ENCODE measurements at places on chromosomes 6 and 20. TPM values are rescaled to one million over a fixed set of nuclear protein-coding genes. Genes with fewer than 3 reads are reported as not detected.

DNA sequence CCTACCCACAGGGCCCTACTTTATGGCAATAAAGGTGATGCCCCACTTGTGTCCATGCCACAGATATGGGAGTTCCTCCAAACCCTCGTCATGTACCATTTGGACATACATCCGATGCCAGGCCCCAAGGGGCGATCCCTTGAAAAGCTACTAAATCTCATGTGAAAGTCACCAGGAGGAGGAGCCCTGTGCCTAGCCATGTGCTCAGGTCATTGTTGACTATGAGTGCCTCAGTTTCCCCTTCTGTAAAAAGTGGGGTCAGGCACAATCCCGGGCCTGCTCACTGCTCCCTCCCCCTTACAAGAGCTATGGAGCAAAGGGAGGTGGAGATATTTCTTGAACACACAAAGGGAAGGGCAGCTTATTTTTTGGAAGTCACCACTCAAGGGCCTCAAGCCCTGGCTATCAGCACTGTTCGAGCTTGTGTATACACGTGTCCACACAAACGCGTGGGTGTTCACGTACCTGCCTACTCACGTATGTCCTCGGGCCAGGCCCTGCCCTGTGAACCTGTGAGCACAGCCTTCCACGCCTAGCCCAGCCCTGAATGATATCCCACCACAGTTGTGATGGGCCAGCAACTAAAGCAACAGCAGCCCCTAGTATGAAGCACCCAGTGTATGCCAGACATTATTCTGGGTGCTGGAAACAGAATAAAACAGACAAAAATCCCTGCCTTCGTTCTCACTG, 1.9 kb downstream of the ACTL10 start:
- no peaks in the 10 kb centered on the region for H3K36me3 ChIP-seq
- DNase-seq: no peak
- peaks cover 18% of the 10 kb centered on the region for H3K4me1 ChIP-seq
- no peak overlapping the region for H3K4me3 ChIP-seq
- H3K27ac ChIP-seq: no peak overlapping the region
- H3K27me3 ChIP-seq: no peaks in the 10 kb centered on the region

- no peaks in the 10 kb centered on the region for H3K36me3 ChIP-seq
- H3K4me1 ChIP-seq: no peaks in the 10 kb centered on the region
- H3K27ac ChIP-seq: no peak overlapping the region
- no peaks in the 10 kb centered on the region for H3K27me3 ChIP-seq
Observed at GRCh38 chr6:139841794-139842215, 467.4 kb upstream of the CITED2 start.

The KCNB1 gene
- polyA plus RNA-seq: 3.3 TPM

The MATN4 gene
- not detected for polyA plus RNA-seq

- no peaks in the 10 kb centered on the region for H3K27me3 ChIP-seq
- no peak overlapping the region for H3K4me3 ChIP-seq
- no peaks in the 10 kb centered on the region for H3K36me3 ChIP-seq
- no peak for DNase-seq
- H3K27ac ChIP-seq: no peak overlapping the region
Observed at GRCh38 chr6:160004419-160005175, 35.7 kb downstream of the IGF2R start.

GRCh38 chr20:58213716-58214115, 14.7 kb downstream of the ANKRD60 start:
- no peaks in the 10 kb centered on the region for H3K27me3 ChIP-seq
- no peak for DNase-seq
- no peak overlapping the region for H3K27ac ChIP-seq
- no peaks in the 10 kb centered on the region for H3K36me3 ChIP-seq
- no peaks in the 10 kb centered on the region for H3K4me1 ChIP-seq
- no peak overlapping the region for H3K4me3 ChIP-seq

- H3K4me3 ChIP-seq: peak within 1 kb of the TSS; percentile 99
- peak; percentile 78 for DNase-seq
- no peaks in the 10 kb centered on the region for H3K36me3 ChIP-seq
- H3K27ac ChIP-seq: peak within 1 kb of the TSS; percentile 73
Observed at GRCh38 chr20:58309591-58310290, at the start of gene RAB22A. Gene RAB22A (plus strand): TSS chr20:58309715. CDS start chr20:58309977, 262 bp downstream.

The VSTM2L gene
- polyA plus RNA-seq: 0.15 TPM

DNA sequence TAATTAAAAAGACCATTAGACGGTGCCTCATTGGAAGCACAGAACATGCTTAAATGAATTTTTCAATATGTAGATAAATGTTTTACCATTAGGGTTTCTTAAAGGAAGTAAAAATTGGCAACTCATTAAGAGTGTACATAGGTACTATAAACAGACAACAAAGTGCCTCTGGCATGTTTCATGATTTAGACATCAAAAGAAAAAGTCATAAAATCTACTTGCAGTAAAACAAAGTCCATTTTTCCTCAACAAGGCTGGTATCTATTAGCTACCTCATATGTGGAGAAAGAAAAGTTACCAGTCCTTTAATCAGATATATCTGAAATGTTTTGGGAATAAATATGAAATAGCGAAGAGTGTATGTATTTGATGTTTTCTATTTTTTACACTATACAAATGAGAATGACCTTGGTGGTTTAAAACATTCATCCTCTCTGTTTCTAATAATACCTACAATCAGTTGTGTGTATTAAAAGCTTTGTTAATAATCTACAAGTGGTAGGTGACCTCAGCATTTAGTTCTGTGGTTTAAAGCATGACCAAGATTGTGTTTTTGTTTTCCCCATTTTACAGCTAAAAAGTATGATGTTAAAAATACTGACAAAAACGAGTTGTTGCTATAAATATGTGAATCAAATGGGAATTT, 87.5 kb downstream of the HDGFL1 start:
- peaks cover 5% of the 10 kb centered on the region for H3K4me1 ChIP-seq
- no peaks in the 10 kb centered on the region for H3K36me3 ChIP-seq
- DNase-seq: no peak
- no peaks in the 10 kb centered on the region for H3K27me3 ChIP-seq

GRCh38 chr6:122400462-122401089, 1.1 kb downstream of the HSF2 start:
- H3K4me1 ChIP-seq: peaks cover 4% of the 10 kb centered on the region
- DNase-seq: no peak
- peak overlapping the region; percentile 76 for H3K4me3 ChIP-seq
- H3K27ac ChIP-seq: no peak overlapping the region
- no peaks in the 10 kb centered on the region for H3K27me3 ChIP-seq

- H3K27ac ChIP-seq: no peak overlapping the region
- H3K4me1 ChIP-seq: no peaks in the 10 kb centered on the region
- DNase-seq: no peak
- H3K36me3 ChIP-seq: no peaks in the 10 kb centered on the region
- H3K4me3 ChIP-seq: no peak overlapping the region
Observed at GRCh38 chr6:116971959-116972358, 94.9 kb downstream of the RFX6 start.

The TBXT gene
- polyA plus RNA-seq: not detected

GRCh38 chr6:89260832-89261231, 43.7 kb upstream of the GABRR1 start:
- no peaks in the 10 kb centered on the region for H3K36me3 ChIP-seq
- no peak overlapping the region for H3K27ac ChIP-seq
- H3K4me1 ChIP-seq: no peaks in the 10 kb centered on the region
- no peaks in the 10 kb centered on the region for H3K27me3 ChIP-seq

- no peak overlapping the region for H3K27ac ChIP-seq
- H3K27me3 ChIP-seq: no peaks in the 10 kb centered on the region
- H3K36me3 ChIP-seq: no peaks in the 10 kb centered on the region
- H3K4me1 ChIP-seq: no peaks in the 10 kb centered on the region
- H3K4me3 ChIP-seq: no peak overlapping the region
- DNase-seq: no peak
Observed at GRCh38 chr20:7505835-7506221, 434.4 kb downstream of the HAO1 start.

The PGC gene
- not detected for polyA plus RNA-seq

DNA sequence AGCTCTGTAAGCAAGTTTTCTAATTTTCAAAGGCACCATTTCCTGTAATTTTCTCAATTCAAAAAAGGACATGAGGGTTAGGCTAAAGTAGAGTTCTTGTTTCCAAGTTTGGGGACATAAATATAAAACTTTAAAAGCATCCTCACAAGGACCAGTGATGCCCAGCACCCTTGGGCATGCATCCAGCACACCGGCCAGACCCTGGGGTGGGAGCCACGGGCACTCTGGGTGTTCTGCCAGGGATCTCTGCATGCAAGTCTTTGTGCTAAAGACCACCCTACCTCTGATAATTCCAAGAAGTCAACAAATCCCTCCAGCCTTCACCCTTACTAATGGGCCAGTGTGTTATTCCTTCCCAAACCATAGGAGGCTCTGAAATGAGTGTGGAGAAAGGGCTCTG, 46.5 kb downstream of the PLCG1 start:
- H3K4me1 ChIP-seq: no peaks in the 10 kb centered on the region
- H3K27ac ChIP-seq: no peak overlapping the region
- no peak for DNase-seq
- no peaks in the 10 kb centered on the region for H3K27me3 ChIP-seq
- no peak overlapping the region for H3K4me3 ChIP-seq

DNA sequence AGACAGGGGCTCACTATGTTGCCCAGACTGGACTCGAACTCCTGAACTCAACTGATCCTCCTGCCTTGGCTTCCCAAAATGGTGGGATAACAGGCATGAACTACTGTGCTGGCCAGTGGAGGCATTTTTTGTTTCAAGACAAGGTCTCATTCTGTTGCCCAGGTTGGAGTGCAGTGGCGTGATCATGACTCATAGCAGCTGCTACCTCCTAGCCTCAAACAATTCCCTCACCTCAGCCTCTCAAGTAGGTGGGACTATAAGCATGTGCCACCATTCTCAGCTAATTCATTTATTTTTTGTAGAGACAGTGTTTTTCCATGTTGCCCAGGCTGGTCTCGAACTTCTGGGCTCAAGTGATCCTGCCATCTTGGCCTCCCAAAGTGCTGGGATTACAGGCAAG, 17.2 kb downstream of the ENPP3 start:
- no peaks in the 10 kb centered on the region for H3K27me3 ChIP-seq
- H3K4me3 ChIP-seq: no peak overlapping the region
- H3K4me1 ChIP-seq: no peaks in the 10 kb centered on the region
- H3K27ac ChIP-seq: no peak overlapping the region
- H3K36me3 ChIP-seq: no peaks in the 10 kb centered on the region
- DNase-seq: no peak

DNA sequence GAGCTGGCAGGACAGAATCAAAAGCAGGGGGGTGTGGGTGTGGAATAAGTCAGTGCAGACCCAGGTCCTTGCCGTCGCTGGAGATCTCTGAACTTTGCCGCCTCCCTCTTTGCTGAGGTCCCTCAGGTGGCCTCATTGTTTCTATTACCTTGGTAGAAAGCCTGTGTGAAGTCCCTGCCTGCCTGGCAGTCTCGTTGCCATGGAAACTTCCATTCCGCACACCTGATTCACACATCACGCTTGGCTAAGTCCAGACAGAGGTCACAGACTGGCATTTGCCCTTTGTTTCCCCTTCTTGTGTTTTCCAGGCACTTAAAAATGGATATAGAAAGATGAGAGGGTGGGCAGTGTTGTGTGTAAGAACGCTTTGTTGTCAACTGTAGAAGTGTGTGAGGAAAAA, 260.6 kb downstream of the PRL start:
- no peak for DNase-seq
- no peaks in the 10 kb centered on the region for H3K36me3 ChIP-seq
- H3K27me3 ChIP-seq: no peaks in the 10 kb centered on the region
- H3K27ac ChIP-seq: no peak overlapping the region

DNA sequence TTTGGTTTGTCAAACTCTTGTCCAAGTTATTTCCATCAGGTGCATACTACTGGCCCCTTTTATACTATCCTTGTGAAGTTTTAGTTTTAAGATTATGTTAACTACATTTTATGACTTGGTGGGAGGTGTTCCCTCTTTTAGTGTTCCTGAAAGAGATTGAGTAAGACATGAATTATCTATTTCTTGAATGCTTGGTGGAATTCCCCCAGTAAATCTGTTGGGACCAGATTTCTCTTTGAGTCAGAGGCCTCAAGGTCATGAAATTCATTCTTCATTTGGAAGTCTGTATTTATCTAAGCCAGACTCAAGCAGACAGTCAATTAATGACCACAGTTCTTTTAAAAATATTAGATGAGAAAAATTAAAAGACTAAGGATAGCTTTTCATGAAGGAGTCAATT, 81.3 kb downstream of the MOXD1 start:
- H3K27ac ChIP-seq: no peak overlapping the region
- H3K4me1 ChIP-seq: no peaks in the 10 kb centered on the region
- no peaks in the 10 kb centered on the region for H3K36me3 ChIP-seq
- H3K4me3 ChIP-seq: no peak overlapping the region

- no peak for DNase-seq
- no peaks in the 10 kb centered on the region for H3K27me3 ChIP-seq
- no peak overlapping the region for H3K27ac ChIP-seq
- no peaks in the 10 kb centered on the region for H3K4me1 ChIP-seq
- no peaks in the 10 kb centered on the region for H3K36me3 ChIP-seq
Observed at GRCh38 chr20:1987826-1988225, 6.0 kb downstream of the PDYN start.

GRCh38 chr20:35150846-35151579, 3.9 kb upstream of the EDEM2 start:
- no peak overlapping the region for H3K4me3 ChIP-seq
- H3K27me3 ChIP-seq: no peaks in the 10 kb centered on the region
- H3K27ac ChIP-seq: no peak overlapping the region
- peaks cover 5% of the 10 kb centered on the region for H3K4me1 ChIP-seq
- no peaks in the 10 kb centered on the region for H3K36me3 ChIP-seq

DNA sequence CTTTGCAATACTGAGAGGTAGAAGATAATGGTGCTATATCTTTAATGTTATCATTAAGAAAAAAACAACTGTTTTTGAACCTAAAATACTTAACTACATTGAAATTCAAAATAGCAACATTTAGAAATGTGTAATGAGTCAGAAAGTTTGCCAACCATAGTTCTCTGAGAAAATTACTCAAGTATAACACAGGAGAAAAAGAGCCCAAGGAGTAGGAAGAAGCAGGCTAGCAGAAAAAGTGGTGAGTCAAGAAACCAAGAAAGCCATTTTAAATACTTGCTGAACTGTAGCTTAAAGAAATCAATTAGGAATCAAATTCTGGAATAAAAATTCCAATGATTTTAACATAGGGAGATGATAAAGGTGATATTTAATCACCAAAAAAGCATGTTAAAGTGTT, 181.0 kb upstream of the RSPO3 start:
- no peaks in the 10 kb centered on the region for H3K27me3 ChIP-seq
- no peaks in the 10 kb centered on the region for H3K36me3 ChIP-seq
- H3K4me3 ChIP-seq: no peak overlapping the region
- no peaks in the 10 kb centered on the region for H3K4me1 ChIP-seq
- H3K27ac ChIP-seq: no peak overlapping the region
- DNase-seq: no peak

The CENPW gene
- polyA plus RNA-seq: 2.2 TPM
